CD4-positive, alpha-beta T cell (primary cell): ENCODE measurements at places on chromosomes 2 and 18.

- no peak for DNase-seq
These were observed 1295.7 kb upstream of the NRXN1 start for GRCh38 chr2:52327641-52328040.

DNA sequence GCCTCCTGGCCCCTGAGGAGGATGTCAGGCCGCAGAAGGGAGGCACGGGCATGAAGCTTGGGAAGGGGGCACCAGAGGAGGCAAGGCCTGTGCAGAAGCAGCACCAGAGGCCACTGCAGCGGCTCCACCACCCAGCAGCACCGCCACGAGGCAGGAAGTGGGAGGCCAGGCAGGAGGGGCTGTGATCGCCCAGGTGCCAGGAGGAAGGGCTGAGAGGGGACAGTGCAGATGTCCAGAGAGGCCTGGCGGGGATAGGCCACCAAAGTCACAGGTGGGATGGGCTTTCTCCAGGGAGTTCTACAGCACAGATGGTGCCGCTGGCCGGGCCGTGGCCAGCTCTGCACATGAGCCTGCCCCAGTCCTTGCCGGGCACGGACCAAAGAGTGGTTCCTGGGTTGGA lies 6.0 kb upstream of the ALPI start:
- DNase-seq, result no peak

- no peak for DNase-seq
These were observed 66.0 kb upstream of the SPRED2 start for GRCh38 chr2:65498396-65498795.

DNA sequence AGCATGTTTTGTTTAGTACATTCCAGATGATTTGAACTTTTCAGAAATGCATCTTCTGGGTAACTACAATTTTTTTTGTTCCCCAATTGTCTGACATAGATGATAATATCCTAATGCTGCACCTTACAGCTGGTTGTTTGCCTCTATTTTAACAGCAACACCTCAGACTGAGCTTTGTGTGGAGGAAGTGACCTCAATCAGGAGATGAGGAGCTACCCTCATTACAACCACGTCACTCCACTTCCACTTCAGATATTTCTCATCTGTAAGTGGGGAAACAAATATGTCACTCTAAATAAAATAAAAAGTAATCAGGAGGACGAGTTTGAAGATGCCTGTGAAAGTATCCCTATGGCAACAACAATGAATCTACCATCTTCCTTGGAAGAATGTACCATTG lies 12.1 kb upstream of the SRSF7 start:
- DNase-seq, result no peak

- DNase-seq, result no peak
These were observed 17.6 kb downstream of the CDC42EP3 start for GRCh38 chr2:37653805-37654378.

GRCh38 chr2:11242542-11243174 lies 87.4 kb downstream of the SLC66A3 start:
- DNase-seq, result no peak

DNA sequence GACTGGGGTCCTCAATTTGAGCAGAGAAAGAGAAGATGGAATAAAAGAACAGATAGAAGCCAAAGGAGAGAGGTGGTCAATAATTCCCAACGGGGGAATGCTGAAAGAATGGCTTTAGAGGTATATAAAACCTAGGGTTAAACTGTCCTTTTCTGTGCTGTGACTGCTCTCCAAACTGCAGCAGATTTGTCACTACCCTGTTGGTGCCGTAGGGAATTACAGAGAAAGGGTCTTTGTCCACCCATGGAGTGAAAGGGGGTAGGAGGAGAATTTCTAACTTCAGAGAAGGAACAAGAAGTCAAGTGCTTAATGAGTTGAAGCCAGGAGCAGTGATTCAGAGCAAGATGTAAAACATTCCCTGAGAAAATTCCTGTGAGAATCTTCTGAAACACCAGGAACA lies 486.5 kb downstream of the NUP35 start:
- no peak for DNase-seq

DNA sequence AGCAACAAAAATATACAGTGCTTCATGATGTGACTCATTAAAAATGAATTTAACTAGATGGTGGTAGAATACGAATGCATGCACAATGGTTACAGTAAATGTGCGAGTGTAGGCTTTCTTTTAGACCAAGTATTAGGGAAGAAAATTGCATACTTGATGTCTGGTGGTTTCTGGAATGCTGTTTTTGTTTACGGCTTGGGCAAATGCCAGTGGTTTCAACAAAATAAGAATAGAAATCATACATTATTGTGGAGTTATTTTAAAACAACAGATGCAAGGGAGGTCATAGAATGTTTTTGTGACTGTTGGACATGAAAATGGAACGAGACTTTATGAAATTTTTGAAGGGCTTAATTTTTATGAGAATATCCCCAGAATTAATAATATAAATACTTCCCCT lies 580.9 kb downstream of the PLCL1 start:
- DNase-seq, result no peak

DNA sequence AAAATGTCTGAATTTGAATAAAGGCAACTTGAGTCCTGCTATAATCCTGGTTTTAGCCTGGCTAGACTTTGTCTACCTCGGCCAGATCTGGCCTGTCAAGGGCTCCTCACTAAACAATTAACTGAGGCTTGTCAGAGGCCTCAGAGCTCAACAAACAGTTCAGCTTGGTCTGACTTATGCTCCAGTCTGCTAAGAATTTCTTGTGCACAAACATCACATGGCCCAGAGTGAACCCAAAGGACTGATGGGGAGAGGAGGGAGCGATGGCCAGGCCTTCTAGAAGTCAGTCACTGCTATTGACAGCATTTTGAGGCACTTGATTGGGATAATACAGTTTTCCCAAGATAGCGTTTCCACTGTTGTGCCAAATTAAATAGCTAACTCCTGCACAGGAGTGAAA lies 555.1 kb upstream of the ID2 start:
- DNase-seq, result no peak

GRCh38 chr2:37648331-37649011 lies 23.0 kb downstream of the CDC42EP3 start:
- peak; percentile 17 for DNase-seq

GRCh38 chr2:129794540-129794939 lies 184.9 kb upstream of the RAB6C start:
- no peak for DNase-seq

- no peak for DNase-seq
These were observed 36.9 kb downstream of the REEP1 start for GRCh38 chr2:86300496-86300895.

- no peak for DNase-seq
These were observed 4.6 kb downstream of the SPATS2L start for GRCh38 chr2:200311139-200311538.

GRCh38 chr2:54758951-54759350 lies 35.5 kb downstream of the EML6 start:
- no peak for DNase-seq

DNA sequence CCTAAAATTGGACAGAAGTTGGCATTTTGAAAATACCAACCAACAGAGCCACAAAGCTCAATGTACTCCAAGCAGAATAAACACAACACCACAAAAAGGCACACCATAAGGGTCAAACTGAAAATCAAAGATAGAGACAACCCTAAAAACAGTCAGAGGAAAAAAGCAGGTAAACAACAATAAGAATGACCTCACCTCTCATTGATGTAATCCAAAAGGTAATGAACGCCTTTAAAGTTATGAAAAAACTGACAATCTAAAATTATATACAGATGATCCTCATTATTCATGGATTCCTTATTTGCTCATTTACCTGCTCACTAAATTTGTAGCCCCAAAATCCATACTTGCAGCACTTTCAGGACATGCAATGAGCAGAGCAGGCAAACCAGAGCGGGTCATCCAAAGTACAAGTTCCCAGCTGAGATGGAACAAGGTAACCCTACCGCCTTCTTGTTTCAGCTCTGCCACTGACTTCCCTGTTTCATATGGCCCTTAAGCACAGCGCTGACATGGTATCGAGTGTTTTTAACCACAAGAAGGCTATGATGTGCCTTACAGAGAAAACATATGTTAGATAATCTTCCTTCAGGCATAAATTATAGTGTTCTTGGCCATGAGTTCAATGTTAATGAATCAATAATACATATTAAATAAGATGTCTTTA lies 17.0 kb downstream of the RTN4 start:
- DNase-seq, result no peak

DNA sequence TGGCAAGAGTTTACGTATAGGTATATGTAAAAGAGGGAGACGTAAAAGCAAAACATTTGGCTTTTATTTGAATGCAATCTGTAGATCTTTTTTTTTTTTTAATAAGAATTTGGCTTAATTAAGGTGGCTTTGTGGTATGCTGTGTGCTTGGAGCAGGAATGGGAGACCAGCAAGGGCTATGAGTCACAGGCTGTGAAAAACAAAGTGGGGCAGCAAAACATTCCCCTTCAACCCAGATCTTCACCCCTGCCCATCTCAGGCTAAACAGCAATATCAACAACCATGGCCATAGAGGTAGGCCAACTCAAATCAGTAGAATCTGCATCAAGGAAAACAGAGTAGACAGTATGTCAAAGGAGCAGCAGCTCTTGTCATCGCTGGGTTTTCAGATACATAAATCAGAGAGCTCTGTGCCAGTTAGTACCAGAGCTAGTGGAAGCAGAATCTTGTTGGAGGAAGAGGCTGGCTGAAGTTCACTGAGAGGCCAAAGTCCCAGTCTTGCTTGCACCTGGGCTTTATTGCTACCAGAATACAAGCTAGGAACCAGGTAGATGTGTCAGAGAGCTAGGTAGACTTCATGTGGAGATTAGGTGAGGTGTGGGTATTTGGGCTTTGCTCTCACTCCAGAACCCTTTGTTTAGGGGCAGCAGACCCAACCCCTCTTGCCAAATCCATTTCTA lies 191.5 kb upstream of the FANCL start:
- no peak for DNase-seq

GRCh38 chr2:55047677-55048299 lies 2.5 kb downstream of the RTN4 start:
- peak; percentile 20 for DNase-seq

- DNase-seq, result no peak
These were observed 132.8 kb upstream of the L3MBTL4 start for GRCh38 chr18:6547476-6547875.

DNA sequence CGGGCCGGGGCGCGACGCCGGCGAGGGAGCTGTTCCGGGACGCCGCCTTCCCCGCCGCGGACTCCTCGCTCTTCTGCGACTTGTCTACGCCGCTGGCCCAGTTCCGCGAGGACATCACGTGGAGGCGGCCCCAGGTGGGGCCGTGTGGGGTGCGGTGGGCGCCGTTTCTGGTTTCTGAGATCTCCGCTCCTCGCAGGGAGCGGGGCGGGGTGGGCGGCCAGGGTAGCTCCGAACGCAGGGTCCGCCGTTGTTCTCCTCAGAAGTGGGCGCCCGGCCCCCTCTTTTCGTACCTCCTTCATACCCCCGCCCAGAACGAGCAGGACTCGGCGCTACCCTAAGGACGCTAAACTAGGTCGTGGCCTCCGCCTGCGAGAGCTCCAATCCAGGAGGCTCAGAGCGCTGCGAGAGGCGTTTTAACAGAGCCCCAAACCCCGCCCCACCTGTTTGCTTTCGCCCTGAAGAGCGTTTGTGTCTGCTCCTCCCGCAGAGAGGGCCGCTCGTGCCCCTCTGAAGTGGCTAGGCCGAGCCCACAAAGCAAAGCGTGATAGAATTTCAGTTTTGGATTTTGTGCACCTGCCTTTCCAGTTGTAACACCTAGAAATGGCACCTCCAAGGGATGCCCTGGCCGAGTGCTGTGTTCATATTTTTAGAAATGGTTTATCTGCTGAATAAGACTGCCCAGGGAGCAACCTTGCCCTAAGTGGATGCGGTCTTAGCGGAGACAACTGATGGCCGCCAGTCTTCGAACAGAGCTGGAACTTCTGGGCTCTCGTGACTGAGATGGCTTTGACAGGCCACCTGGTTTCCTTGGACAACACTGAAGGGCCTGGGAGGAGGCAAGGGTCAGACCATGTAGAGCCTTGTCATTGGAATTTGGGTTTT lies 626 bp downstream of the CAPN10 start:
- DNase-seq, result peak; percentile 28

DNA sequence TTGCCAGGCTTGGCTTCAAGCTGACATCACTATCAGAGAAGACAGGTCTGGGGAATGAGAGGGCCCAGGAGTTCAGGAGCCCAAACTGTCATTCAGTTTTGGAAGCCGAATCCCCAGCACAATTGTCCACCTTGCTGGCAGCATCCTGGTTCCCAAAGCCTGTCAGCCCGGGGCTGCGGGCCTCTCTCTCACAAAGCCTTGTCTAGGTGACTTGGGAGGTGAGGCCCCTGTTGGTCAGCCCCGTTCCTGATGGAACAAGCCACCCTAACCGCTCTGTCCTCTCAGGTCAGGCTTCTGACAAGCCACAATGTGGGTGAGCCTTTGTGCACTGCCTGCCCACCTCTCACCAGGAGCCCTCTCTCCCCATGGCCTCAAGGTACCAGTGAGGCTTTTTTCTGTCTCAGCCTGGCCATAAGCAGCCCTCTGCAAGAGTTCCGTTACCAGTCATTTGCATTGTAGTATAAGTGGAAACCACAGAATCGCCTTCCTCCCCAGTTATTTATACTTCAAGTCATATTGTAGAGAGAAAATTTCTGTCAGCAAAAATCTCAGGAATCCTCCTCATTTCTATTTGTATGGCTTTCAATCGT lies 100.6 kb downstream of the MSH2 start:
- no peak for DNase-seq

DNA sequence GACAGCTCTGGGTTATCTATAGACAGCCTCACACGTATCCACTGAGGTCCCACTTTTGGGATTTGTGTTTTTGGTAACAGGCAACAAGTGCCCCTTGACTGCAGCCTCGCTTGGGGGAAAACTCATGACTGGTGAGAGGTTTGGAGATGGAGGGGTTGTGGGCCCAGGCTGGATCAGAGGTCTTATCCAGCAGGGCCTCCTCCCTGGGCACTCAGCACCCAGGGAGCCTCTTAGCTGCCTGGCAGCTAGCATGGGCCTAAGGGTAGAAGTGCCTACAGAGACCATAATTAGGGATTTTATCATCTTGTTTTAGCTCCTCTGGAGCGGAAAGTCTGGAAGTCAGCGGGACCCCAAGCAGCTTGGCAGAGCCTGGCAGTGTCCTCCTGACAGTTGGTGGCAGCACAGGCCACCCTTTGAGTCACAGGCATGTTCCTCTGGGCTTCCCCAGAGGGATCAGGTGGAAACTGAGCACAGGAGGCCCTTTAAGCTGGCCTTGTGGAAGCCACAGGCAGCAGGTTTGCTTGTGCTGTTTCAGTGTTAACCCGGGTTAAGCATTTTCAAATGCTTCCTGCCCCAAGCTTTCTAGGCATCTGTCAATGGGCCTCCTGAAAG lies 143.1 kb downstream of the KCTD1 start:
- no peak for DNase-seq

- DNase-seq, result no peak
These were observed 199.6 kb upstream of the HNMT start for GRCh38 chr2:137764646-137765045.

DNA sequence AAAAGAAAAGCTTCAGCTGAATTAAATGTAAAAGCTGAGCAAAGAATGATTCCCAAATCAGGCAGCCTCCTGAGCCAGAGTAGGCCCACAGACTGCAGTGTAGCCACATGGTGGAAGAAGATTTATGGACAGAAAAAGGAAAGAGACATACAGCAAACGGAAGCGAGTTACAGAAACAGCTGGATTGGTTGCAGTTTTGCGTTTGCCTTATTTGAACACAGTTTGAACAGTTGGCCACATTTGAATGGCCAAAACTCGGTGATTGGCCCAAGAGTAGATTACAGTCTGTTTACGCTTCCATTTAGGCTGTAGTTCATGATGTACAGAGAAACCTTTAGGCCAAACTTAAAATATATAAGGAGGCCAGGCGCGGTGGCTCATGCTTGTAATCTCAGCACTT lies 35.1 kb downstream of the SH2D6 start:
- DNase-seq, result no peak

- DNase-seq, result no peak
These were observed 373.8 kb downstream of the TMEM182 start for GRCh38 chr2:103135679-103136078.
